ENCODE measurements at places on chromosomes 16 and 17.
A peak's percentile ranks its signal among the peaks of the same experiment; 100 is the strongest.

DNA sequence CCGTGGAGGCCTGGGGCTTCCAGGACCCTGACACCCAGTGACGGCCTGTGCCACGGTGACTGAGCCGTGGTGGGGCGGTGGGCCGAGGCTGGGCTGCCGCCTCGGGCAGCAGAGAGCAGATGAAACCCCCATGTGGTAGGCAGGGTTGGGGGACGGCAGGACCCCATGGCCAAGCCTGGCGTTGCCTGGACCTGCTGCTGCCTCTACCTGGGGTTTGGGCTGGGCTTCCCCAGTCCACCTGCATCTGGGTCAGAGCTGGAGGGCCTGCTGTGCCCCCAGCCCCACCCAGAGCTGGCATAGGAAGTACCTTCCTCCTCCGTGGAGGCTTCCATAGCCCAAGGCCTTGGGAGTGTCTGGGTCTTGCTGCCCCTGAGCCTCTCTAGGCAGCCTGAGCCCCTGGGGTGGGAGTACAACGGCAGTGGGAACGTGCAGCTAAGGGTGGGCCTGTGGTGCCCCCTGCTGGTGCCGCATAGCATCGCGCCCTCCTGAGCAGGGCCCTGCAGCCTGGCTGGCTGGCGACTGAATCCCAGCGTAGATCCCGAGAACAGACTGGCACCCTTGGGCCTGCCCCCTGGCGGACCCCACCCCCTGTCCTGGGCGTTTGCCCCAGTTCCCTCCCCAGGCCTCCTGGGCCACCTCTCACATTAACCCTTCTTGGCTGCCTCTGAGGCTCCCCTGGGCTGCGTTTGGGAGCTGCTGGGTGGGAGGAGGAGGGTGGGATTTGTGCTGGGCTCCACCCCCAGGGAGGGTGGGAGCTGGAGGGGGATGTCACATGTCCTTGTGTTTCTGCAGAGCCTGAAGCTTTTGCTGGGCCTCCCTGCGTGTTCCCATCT lies 12.6 kb upstream of the ATP6V0C start:
- H3K4me1 ChIP-seq = no peaks in the 10 kb centered on the region
- DNase-seq = peak; percentile 85
- no peaks in the 10 kb centered on the region for H3K27me3 ChIP-seq
- H3K36me3 ChIP-seq = no peaks in the 10 kb centered on the region
- H3K4me3 ChIP-seq = no peak overlapping the region
- no peak overlapping the region for H3K27ac ChIP-seq

DNA sequence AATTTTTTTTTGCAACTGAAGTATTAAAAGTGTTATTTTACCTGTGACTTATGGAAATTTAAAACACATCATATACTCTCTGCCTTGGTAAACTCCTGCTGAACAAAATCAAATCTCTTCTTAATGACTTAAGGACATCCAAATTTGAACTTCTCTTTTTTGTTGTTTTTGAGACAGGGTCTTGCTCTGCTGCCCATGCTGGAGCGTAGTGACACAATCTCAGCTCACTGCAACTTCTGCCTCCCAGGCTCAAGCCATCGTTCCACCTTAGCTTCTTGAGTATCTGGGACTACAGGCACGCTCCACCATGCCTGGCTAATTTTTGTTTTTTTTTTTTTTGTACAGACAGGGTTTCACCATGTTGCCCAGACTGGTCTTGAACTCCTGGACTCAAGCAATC lies 56.1 kb downstream of the SKAP1 start:
- DNase-seq = no peak
- H3K27me3 ChIP-seq = no peaks in the 10 kb centered on the region
- H3K36me3 ChIP-seq = no peaks in the 10 kb centered on the region
- H3K27ac ChIP-seq = no peak overlapping the region

DNA sequence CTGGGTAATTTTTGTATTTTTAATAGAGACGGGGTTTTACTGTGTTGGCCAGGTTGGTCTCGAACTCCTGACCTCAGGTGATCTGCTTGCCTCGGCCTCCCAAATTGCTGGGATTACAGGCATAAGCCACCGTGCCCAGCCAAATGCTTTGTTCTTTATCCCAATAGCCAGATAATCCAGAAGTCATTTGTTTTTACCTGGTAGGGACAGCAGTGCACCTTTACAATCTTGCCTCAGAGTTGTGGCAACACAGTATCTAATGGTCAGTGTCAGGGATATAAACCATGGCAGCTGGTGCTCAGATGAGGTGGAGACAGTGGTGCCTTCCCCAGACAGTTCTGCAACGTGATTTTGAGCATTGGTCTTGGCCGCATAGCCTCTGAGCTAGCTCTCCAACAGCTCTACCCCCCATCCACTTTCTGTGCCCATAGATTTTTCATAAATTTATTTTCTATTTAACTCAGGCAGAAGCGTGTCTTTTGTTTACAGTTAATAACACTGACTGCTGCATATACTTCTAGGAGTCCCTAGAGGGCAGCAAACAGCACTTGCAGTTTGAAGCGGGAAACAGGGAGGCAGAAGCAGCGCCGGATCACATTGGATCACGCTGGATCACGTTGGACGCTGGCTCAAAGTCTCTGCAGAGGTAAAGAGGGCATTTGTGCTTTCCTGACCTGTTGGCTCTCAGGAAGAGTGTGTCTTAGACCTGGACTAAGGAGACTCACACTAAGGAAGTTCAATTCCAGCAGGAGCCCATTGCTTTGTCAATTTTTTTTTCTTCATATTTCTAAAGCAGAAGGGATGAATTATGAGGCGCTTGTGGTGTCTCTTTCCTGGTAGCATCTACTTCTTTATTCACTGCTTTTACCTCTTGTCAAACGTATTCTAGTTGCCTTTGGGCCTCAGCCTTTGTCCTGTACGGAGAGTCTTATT lies 5.1 kb upstream of the GGT6 start:
- no peaks in the 10 kb centered on the region for H3K36me3 ChIP-seq
- H3K4me3 ChIP-seq = no peak overlapping the region
- no peaks in the 10 kb centered on the region for H3K27me3 ChIP-seq
- peak; percentile 89 for DNase-seq
- no peak overlapping the region for H3K27ac ChIP-seq

GRCh38 chr16:72060405-72060804 lies 2.6 kb upstream of the HPR start:
- no peaks in the 10 kb centered on the region for H3K4me1 ChIP-seq
- H3K4me3 ChIP-seq = no peak overlapping the region
- no peaks in the 10 kb centered on the region for H3K36me3 ChIP-seq
- no peaks in the 10 kb centered on the region for H3K27me3 ChIP-seq
- no peak for DNase-seq

- H3K4me3 ChIP-seq = no peak overlapping the region
- DNase-seq = no peak
- no peaks in the 10 kb centered on the region for H3K36me3 ChIP-seq
- H3K27ac ChIP-seq = no peak overlapping the region
- no peaks in the 10 kb centered on the region for H3K27me3 ChIP-seq
Observed at GRCh38 chr16:59324462-59324861, 590.3 kb upstream of the GOT2 start.

- DNase-seq = no peak
- no peaks in the 10 kb centered on the region for H3K36me3 ChIP-seq
- no peak overlapping the region for H3K27ac ChIP-seq
- no peaks in the 10 kb centered on the region for H3K4me1 ChIP-seq
- no peaks in the 10 kb centered on the region for H3K27me3 ChIP-seq
- no peak overlapping the region for H3K4me3 ChIP-seq
Observed at GRCh38 chr17:66661411-66662256, 173.3 kb upstream of the CACNG5 start.

DNA sequence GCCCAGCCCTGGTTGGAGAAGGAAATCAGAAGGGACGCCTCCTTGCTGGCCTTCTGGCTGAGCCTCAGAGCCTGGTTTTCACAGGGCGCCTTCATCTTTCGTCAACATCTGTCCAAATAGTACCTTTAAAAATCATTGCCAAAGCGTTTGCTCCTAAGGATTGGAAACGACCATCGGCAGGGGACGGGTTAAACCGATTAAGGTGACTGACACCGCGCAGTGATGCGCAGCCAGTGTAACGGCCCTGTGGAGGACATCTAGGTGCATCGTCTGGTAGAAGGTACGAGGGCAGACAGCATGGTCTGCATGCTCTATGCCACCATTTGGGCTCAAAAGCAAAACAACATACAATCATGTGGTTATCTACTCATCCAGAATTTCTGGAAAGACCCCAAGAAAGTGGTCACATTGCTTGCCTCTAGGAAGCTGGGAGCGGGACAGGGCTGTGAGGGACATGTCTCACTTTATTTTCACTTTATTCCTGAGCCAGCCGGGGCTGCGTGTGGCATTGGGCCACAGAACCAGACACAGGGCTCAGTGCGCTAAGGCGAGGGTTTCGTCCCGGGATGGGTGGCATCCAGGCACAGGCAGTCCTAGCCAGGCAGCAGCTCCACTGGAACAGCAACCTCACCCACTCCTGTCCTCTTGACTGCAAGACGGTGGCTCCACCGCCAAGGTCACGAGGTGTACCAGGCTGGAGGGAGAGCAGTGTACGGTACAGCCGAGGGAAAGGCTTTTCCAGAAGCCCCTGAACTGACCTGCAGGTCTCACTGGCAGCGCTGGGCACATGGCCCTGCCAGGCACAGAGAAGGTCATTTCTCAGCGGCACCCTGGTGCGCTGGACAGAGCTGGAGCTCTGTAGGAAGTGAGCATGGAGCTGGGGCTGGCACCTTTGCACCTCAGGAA lies 40.9 kb upstream of the JPH3 start:
- no peaks in the 10 kb centered on the region for H3K4me1 ChIP-seq
- H3K36me3 ChIP-seq = no peaks in the 10 kb centered on the region
- no peak overlapping the region for H3K4me3 ChIP-seq
- H3K27ac ChIP-seq = no peak overlapping the region
- DNase-seq = no peak
- H3K27me3 ChIP-seq = no peaks in the 10 kb centered on the region

All from mesendoderm (in vitro differentiated cells).